Stimulated activated CD8-positive, alpha-beta memory T cell treated with anti-CD3 and anti-CD28 coated beads, Interleukin-7, amount 100 ng/mL, for 48 hours (primary cell): ENCODE measurements at places on chromosomes 3 and 15.
A peak's percentile ranks its signal among the peaks of the same experiment; 100 is the strongest.

DNA sequence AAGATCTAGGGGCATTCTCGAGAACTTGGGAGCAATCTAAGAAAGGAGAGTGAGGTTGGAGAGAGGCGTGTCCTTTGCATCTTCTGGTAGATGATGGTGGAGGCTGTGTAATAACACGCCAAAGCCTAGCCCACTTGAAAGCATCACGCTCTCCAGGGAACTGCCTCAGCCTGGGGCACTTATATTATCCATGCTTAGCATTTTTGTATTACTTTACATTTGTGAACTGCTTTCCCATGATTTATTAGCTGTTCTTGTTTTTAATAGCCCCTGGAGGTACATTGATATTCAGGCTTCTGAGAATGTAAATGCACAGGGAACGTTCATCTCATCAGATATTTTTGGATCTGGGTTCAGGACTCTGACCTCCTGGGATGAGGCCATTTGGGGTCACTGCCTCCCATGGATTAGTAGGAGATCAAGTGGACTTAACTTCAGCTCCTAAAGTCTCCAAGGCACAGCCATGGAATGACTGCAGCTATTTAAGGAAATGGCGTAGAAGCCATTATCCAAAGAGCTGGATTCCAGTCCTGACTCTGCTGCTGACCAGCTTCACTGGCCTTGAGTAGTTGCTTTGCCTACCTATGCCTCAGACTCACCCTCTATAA, 124.9 kb downstream of the LPP start:
- DNase-seq: no peak

GRCh38 chr3:33250712-33251111, 26.5 kb upstream of the FBXL2 start:
- DNase-seq: no peak

- DNase-seq: no peak
These were observed 5.1 kb downstream of the ZDHHC23 start for GRCh38 chr3:113952921-113953320.

DNA sequence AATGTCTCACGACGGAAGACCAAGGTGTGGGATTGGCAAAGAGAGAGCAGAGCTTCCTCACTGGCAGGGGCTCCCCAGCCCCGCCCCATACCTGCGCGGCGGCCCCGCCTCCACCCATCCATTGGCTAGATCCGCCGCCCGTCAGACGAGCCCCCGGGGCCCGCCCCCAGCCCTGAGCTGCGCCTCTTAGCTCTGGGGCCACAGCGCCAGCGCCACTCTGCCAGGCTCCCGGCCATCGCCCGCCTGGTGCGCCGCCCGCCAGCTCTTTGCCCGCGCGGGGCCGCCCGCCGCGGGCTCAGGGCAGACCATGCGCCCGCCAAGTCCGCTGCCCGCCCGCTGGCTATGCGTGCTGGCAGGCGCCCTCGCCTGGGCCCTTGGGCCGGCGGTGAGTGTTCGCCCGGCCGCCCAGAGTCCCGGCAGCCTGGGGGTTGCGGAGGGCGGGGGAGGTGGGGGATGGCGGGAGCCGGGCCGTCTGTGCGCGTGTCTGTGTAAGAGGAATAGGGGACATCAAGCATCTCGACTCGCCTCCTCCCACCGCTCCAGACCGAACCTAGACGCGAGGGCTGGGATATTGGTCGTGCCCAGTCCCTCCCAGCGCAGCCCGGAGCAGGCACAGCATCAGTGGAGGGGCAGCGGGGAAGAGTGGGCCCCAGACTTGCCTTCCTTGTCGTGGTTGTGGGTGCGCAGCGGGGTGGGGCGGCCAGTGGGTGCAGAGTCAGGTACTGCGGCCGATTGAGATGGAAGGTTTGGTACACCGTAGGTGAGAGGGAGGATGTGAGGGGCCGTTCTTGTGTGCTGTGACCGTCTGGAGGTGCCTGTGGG, at the start of gene VIPR1:
Gene VIPR1 (plus strand): TSS at position 215 of the 822 bp plus-strand sequence. CDS start 93 bp downstream, at position 308.
- peak; percentile 84 for DNase-seq

- DNase-seq: no peak
These were observed 13.2 kb downstream of the P2RY14 start for GRCh38 chr3:151265166-151265565.

- no peak for DNase-seq
These were observed 8.2 kb downstream of the TMOD2 start for GRCh38 chr15:51759557-51760070.

DNA sequence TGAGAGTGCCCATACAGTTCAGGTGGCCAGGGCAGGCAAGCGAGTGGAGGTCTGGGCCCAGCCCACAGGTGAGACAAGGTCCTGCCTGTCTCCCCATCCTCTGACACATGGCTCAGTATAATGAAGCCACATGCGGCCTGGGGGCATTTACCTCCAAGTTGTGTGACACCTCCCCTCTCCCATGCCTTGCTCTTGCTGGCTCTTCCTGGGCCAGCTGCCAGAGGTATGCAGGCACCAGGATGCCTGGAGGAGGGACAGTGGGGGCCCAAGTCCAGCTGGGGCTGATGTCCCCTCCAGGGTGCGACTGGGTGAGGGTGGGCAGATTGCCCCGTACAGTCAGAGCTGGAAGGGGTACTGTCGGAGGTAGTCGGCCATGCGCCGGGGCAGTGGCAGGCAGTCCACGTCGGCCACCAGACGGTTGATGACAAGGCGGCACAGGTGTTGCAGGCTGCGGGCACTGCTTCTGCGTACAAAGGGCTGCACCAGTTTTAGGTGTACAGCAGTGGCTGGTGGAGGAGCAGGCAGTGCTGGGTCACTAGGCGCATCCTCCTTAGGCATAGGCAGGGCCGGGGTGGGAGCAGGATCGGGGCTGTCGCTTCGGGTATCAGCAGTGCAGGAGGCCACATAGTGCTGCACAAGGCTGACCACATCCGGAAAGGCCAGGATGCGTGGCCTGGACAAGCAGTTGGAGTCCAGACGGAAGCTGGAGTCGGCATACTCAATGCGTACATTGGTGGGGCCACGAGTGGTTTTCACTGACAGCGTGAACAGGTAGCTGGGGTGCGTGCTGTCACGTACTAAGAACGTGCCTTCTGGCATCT, 4.1 kb downstream of the CISH start:
- DNase-seq: no peak

GRCh38 chr15:90814191-90814821, 54.1 kb upstream of the FURIN start:
- no peak for DNase-seq

DNA sequence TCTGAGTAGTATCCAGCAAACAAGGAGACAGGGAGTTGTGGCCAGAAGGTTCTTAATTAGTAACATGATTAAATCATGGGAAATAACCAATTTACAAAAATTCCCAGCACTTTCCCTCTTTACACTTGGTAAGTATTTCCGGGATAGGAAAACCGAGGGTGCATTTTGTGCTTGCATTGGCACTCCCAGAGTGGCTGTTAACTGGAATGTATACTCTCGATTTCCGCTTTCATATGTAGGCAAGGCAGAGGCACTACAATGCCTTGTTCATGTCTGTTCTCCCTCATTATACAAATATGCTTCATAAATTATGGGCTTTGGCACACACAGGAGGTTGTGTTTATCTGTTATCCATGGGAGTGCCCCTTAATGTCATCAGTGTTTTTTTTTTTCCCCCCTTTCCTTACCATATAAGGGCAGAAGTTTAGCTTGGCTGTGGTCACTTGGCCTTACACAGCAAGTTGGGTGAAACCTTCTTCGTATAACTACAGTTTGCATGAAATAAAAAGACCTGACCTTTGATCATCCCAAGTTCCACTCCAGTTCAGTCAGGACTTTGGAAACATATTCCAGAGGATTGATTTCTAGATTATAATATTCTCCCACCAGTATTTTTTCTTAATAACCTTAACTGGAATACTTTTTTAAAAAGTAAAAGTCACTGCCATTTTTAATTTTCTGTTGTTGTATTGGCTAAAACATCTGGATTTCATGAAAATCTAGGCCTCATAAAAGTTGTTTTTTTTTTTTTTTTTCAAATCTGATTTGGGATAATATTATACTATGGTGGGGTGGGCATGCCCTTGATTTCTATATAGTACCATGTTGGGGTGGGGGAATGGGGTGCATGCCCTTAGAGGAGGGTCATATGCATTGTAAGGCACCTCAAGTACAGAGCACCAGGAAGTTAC, 8.9 kb downstream of the TPM1 start:
- DNase-seq: no peak

DNA sequence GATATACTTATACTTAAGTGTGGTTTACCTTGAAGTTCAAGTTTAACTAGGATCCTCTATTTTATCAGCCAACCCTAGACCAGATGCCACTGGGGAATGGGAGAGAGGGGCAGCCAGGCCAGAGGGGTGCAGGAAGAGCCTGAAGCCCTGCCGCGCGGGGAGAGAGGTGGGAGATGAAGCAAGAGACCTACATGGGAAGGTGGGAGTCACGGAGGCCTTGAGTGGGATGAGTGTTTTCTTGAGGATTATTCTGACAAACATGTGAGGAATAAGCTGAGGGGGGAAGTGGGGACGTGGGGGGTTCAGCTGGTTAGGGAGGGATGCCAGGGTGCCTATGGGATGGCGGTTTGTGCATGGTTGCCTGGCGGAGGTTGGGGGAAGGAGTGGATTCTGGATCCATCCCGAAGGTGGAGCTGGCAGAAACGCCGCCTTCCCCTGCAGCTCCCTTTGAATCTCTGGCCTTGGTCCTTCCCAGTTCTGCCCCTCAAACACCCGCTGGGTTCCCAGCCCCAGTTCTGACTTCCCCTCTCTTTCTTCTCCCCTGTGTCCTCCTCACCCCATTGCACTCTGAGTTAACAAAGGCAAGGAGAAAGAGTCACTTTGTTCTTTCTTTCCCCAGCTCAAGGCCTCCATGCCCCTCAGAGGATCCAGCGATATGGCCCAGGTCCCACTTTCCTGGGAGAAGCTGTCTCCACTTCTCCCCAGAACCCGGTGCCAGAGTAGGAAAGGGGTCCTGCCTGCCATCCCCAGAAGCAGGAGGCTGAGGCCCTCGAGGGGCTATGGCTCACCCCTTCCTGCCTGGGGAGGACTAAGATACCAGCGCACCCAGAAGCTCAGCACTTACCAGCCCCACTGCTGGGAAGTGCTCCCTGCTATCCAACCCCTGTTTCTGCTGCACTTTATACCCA, 274.2 kb downstream of the UACA start:
- DNase-seq: no peak

GRCh38 chr3:3065876-3066275, 44.3 kb downstream of the IL5RA start:
- DNase-seq: no peak

- DNase-seq: no peak
These were observed 5.6 kb upstream of the SLC33A1 start for GRCh38 chr3:155859859-155860258.
